Stimulated activated CD8-positive, alpha-beta memory T cell treated with anti-CD3 and anti-CD28 coated beads, Interleukin-4, amount 100 ng/mL, for 4 hours (primary cell): ENCODE measurements at places on chromosomes 7 and 10.

DNA sequence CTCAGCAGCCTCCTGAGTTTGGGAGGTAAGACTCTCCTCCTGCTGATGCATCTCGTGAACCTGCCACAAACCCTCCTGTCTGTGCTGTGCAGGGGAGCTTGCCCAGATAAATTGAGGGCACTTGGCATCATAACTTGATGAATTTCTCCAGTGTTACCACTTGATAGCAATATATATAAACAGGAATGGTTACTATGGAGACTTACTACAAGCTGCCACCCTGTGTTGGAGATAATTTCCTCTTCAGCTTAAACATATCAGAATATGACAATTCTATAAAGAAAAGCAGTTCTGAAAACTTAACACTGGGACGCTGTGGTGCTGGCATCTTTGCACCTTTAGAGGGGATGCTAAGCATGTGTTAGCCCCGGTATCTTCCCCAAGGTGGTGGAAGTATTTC is 14.9 kb downstream of the PFKFB3 start:
- no peak for DNase-seq

GRCh38 chr7:128920913-128921582 is 10.5 kb upstream of the KCP start:
- DNase-seq = no peak

GRCh38 chr7:93838966-93839365 is 51.6 kb downstream of the TFPI2 start:
- DNase-seq = no peak

- no peak for DNase-seq
Observed at GRCh38 chr10:71042216-71042615, 153.9 kb upstream of the PCBD1 start.

DNA sequence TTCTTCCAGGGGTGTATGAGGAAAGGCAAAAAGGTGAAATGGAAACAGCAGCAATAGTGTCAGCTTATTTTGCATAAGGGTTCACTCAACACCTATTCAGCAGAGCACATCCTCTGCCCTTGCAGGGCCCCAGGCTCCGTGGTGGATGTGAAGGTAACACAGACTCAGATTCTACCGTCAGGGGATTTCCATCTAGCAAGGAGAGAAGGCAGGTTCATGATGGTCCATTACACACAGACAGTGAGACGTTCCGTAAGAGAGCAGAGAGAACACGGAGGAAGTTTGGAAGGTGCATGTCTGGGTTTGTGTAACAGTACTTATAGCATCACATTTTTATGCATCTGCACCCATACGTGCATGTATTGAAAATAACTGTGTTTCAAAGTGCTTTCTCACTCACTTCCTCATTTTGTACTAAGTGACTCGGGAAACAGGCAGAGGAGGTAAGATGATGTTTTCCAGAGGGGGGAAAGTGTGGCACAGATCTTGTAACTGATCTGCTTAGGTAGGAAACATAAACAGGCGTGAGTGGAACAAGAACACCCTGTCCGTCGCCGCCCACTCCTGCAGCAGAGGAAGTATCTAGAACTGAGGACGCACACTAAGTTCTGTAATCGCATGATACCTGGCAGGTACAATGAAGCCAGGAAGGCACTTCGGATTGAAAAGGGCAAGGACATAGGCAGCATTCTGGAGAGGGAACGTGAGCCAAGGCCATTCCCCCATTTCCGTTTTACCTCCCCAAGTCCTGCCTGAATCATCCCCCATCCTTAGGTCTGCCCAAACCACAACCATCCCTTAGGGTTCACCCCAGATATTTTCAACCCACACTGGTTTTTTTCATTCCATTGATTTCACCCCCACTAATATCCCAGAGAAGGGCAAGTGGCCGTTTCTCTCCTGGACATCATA is 1.0 kb upstream of the ENO4 start:
- DNase-seq = no peak

DNA sequence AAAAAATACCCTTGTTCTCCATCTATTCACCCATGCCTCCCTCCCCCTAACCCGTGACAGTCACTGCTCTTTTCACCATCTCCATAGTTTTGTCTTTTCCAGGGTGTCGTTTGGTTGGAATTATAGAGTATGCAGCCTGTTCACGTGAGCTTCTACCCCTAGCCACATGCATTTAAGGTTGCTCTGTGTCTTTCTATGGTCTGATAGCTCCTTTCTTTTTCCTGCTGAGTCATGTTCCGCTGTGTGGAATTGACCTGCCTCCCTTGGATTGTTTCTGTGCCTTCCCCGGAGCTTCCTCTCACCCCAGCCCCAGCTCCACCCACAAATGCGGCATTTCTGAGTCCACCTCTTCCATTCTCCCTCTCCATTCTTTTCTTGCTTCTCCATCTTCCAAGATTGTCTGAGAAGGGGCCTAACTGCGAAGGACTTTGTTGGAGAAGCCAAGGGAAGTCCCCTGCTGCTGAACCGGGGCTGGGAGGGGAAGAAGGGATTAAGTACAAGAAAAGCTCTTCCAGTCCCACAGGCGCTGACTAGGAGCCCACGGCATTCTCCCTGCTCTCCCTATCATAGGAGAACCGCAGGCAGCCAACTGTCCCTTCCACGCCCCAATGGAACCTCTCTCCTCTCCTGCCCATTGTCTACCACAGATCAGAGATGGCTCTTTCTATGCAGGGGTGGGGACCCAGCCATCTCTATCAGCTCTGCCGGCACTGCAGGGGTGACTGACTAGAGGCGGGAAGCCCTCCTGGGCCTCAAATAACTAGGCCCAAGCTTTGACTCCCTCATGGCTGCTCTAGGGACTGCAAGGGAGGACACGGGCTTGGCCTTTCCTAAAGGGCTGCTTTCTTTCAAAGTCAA is 87.5 kb upstream of the ANLN start:
- DNase-seq = no peak

- no peak for DNase-seq
Observed at GRCh38 chr7:120740348-120740747, 117.6 kb downstream of the TSPAN12 start.

GRCh38 chr7:69190763-69191162 is 407.5 kb upstream of the AUTS2 start:
- DNase-seq = no peak

- DNase-seq = no peak
Observed at GRCh38 chr10:64091897-64092296, 570.7 kb downstream of the REEP3 start.

- no peak for DNase-seq
Observed at GRCh38 chr10:5354068-5354467, 10.7 kb upstream of the UCN3 start.

DNA sequence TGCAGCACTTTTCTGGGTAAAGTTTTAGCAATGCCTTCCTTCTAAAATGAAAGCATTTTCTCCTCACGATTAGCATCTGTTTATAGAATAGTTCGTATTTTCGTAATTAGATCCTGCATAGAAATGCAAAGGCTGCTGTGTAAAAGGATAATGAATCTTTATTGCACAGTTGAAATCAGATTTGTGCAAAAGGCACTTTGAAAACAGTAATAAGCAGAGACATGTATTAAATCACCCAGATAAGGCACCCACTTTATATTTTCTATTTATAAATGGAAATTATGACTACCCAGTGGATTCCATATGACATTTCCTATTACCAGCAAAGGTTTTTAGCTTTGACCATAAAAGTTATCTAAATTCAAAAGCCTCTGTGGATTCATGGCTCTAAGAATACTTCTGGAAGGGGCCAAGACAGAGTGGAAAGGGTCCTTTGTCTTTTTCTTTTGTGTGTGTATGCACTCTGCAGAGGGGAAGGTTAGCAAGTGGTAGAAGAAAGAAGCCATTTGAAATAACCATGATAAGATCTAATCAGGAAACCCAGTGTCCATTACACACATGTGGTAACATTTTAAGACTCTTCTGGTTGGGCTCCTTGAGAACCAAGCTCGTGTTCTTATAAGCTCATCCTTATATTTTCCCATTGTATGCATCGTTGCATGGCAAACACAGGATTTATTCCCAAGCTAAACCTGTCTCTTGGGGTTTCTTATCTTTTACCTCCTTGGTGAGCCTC is 612.1 kb downstream of the AUTS2 start:
- DNase-seq = no peak

DNA sequence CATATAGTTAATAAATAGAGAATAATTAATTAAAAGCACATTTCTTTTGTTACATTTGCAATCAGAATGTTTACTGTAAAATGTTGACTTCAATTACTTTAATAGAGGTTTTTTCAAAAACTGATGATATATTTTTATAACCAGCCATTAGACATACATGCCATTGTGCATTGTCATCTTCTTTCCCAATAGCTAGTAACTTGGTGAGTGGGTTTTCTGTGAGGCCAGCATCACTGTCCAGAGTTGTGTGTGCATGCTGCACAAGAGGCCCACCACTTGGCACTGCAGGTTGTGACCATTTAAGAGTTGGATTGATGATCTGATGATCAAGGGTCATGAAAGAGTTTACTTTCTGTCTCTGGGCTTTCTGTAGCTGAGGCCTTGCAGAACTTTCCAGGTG is 46.5 kb downstream of the TFEC start:
- no peak for DNase-seq

GRCh38 chr10:108072466-108072865 is 908.0 kb upstream of the SORCS1 start:
- DNase-seq = no peak

- no peak for DNase-seq
Observed at GRCh38 chr10:35765066-35765527, 123.0 kb upstream of the FZD8 start.

DNA sequence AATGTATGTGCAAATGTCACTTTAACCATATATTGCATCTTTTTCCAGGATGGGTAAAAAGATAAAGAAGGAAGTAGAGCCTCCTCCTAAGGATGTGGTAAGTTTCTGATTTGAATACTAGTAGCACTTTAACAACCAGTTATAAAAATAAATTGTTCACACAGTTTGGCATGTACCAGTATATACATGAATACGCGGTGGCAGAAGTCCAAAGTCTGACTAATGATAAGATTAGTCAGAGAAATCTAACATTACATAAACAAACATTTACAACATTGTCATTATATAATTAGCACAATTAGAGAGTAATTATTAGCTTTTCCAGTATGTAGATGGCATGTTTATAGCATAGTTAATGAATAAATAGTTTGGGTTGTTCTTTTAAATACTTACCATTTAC is 4.1 kb downstream of the ARMC3 start:
- no peak for DNase-seq

- DNase-seq = no peak
Observed at GRCh38 chr10:82254237-82254636, 379.2 kb downstream of the NRG3 start.

DNA sequence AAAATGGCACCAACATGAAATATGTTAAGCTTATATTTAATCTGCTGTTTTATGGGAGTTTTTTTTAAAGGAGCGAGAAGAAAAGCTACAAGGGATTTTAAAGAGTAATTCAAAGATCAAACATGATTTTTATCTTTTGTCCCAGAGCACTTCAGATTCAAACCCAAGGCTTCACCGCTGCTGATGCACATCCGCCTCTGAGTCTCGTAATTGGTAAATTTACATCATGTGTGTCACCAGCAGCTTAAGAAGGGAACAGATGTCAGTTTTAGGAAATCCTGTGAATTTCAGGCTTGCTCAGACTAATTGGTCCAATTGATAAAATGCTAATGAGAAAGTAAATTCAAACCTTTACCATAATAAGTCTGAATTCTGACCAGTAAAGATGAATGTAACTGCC is 406.3 kb downstream of the GFRA1 start:
- DNase-seq = no peak

DNA sequence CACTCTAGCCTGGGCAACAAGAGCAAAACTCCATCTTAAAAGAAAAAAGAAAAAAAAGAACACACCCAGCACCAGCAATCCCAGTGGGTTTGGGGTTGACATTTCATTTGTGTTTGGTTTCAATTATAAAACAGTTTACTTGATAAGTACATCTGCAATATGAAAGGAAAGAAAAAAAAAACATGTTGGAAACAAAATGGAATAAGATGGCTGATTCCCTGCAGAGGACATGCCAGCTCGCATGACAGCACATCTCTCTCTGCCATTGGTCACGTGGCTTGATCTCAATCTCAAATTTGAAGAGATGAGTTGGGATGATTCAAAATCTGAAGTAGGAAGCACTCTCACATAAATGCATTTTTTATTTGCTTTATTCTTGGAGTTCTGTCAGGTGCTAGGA is 28.0 kb downstream of the MYOF start:
- no peak for DNase-seq

DNA sequence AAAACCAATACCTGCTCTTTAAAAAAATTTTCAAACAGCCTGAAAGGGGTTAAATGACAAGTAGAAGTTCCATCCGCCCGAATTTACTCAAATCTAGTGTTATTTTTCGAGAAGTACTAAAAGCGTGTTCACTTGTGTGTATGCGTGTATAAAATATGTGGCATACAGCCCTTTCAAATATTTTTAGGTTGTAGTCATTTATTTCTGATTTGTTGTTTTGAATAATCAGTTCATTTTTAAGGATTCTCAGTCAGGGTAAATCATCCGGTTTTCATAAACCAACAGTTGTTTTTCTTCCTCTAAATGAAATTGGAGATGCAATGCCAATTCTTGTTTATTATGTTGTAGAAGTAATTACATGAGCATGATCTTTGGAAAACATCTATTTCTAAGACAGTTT is 6.9 kb upstream of the SUN1 start:
- no peak for DNase-seq

DNA sequence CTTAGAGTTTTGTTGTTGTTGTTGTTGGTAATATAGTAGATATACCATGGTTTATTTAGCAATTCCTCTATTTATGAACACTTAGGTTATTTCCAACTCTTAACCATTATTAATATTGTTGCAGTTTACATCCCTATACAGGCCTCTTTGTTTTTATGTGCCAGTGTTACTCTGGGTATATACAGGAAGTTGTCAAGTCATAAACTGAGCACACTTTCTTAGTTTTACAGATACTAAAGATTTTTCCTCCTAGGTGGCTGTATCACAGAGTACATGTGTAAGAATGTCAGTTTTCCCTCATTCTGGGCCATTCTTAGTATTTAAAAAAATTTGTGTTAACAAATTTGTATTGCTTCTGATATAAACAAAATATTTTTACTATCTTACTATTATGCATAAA is 128.4 kb downstream of the ARL4A start:
- no peak for DNase-seq

GRCh38 chr10:131310142-131310541 is 1.4 kb downstream of the TCERG1L start:
- no peak for DNase-seq

DNA sequence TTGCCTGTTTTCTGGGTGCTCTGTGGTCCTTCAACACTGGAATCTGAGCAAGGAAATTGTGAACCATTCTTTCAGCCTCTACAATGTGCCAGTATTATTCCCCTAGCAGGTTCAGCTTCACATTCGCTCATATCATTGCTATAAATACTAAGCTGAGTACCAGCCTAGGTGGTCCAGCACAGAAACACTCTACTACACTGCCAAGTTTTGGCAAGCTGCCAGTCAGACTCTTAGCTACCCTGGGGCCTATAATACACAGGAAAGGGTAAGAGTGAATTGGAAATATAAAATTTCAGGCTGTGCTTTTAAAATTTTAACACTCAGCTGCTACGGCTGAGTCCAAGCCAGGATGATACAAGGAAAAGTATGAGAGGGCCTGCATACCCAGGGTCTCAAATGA is 49.9 kb upstream of the PPP1R3A start:
- no peak for DNase-seq

- no peak for DNase-seq
Observed at GRCh38 chr10:56449770-56450169, 88.7 kb upstream of the ZWINT start.

GRCh38 chr10:53223851-53224250 is 451.3 kb upstream of the MBL2 start:
- DNase-seq = no peak
